ENCODE measurements at places on chromosomes 2 and 18.
A peak's percentile ranks its signal among the peaks of the same experiment; 100 is the strongest.

- DNase-seq = peak; percentile 37
Observed at GRCh38 chr2:101464841-101465240, 10.1 kb downstream of the RFX8 start.

DNA sequence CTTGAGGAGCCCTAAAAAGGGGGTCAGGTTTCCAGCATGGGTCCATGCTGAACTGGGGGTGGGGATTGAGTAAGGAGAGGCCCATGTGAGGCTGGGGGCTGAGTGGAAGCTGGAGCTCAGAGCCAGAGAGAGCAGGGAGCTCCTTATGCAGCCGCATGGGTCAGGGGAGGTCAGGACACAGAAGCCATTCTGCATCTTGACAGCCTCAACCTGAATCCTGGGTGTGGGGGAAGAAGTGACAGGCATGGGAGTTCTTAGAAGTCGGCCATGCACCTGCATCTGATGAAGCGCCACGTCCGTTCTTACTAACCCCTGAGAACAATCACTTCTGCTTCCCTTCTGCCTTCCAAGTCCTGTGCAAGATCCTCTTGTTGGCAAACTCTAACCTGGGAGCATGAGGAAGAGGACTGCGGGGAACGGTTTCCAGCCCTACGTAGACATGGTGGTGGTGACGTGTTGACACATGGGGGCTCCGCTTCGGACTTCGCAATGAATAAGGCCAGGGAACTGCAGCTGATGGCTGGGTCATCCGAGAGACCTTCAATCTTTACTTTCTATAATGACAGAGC lies 22.3 kb downstream of the GNLY start:
- no peak for DNase-seq

DNA sequence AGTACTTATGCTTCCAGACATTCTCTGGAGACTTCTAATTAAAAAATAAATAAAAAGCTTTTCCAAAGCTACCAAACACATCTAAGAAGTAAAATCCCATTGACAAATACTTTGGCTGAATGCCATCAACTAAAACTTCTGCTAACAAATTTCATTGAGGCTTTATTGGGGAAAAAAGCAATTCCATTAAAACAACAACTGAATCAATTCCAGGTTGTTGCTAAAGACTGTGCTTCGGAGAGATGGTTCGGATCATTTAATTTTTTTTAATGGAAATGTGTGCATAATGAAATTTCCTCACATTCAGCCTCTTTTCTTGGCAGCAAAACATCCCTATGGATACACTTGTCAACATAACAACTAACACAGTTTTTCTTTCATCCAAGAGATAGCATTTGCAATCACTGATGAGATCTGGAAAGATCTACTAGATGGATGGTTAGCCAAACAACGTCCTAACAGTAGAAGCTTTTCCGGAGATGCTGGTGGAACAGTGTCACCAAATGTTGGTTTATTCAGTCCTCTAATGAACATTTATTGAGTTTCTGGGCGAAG lies 446.1 kb upstream of the FAM98A start:
- DNase-seq = no peak

GRCh38 chr2:219522111-219523030 lies 8.1 kb downstream of the ASIC4 start:
- DNase-seq = peak; percentile 79

GRCh38 chr2:181614874-181615638 lies 41.8 kb downstream of the CERKL start:
- no peak for DNase-seq

GRCh38 chr2:74572178-74572925 lies 17.8 kb downstream of the DOK1 start:
- DNase-seq = no peak

- DNase-seq = no peak
Observed at GRCh38 chr2:3280197-3280596, 97.4 kb downstream of the EIPR1 start.

GRCh38 chr2:224400886-224401632 lies 848 bp downstream of the FAM124B start:
- no peak for DNase-seq

DNA sequence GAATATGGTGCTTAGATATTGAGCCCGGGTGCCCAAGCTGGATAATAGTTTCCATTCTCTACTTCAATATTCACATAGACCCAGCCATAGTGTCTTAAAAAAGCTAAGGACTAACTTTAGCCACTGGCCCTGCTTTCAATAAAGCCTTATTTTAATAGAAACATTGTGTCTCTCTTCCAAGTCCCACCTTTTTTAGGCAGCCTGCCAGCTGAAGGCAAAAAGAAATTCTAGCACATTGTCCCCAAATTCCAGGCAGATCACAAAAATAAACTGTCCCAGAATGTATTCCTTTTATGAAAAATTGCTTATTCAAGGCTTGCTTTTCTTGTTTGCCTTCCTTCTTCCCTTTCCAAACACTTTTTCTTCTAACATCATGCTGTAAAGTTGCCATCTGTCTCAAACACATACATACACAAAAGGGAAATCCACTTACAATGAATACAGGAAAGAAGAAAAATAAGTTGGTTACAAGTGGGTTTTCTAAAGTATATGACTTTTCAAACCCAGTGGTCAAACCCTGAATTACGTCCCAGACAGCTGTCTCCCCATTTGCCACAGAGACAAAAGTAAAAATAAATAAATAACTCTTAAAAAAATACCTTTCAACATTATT lies 778.5 kb downstream of the BCL11A start:
- no peak for DNase-seq

DNA sequence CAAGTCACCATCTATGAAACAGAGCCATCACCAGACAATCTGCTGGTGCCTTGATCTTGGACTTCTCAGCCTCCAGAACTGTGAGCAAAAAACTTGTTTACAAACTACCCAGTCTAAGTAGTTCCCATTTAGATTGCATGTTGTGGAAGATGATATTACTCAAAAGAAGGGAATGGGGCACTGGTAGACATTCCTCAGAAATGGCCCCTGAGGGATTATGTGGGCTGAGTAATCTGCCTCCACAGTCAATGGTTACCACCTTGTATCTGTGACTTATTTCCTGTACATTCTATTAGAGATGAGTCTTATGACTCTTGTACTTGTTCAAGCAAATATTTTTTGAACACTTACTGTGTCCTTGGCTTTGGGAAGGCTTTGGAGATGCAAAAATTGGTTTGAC lies 160.4 kb downstream of the NUP35 start:
- no peak for DNase-seq

DNA sequence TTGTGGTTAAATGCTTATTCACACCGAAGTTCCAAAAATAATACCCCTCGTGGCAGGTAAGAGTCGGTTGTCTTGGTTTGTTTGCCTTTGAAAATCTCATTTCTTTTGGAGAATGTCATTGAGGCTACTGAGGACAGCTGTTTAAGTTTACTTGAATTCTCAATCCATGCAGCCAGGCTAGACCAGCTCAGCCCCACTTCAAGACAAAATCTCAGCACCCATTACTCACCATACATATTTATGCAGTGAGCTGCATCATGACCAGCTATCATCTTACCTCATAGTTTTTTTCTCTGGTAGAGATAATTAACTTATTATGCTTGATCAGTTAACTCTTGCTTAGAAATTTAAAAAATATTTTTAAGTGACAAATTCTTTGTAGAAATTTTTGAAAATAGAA lies 115.9 kb downstream of the HAUS1 start:
- DNase-seq = no peak

DNA sequence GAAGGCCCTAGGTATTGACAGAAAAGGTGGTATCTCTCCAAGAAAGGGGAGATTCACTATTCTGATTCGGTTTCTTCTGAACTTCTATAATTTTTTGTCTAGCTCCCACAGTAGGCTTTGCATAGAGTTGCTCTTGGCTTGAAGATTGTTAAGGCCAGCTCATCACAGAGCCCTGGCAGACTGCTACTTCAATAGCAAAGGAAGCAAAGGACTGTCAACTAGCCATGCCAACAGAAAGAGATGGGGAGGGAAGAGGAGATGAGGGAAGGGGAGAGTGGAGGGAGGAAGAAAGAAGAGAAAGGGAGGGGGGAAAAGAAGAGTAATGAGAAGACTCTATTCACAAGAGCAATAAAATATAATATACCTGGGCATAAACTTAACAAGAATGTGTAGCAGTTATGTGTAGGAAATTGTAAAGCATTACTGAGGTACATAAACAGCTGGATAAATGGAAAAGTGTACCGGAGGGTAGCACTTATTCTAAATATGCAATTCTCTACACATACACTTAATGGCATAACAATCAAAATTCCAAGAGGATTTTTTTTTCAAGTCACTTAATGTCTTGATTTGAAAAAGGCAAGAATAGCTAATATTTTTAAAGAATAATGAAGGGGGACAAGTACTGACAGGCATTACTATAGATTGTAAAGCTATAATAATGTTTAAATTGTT lies 102.5 kb downstream of the LOXHD1 start:
- DNase-seq = no peak

DNA sequence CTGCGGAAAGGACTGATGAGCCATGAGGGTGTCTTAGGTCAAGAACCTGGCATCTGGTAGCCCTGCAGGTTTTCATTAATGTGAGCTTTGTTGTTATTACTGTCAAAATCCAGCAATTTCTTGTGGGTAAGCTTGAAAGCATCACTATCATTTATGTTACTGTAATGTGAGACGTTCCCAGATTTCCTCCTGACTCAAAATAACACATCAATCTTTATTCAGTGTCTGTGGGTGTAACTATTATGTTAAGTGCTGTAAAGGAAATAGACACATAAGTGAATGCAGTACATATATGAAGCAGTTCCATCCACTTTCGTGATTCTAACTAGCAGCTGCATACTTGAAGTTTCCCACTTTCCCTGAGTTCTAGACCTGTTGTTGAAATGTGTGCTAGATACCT lies 89.8 kb downstream of the FHOD3 start:
- DNase-seq = no peak

- no peak for DNase-seq
Observed at GRCh38 chr18:3649135-3649632, 199.2 kb downstream of the TGIF1 start.

- DNase-seq = no peak
Observed at GRCh38 chr2:2230433-2230817, 100.7 kb downstream of the MYT1L start.

GRCh38 chr2:236545814-236546480 lies 23.7 kb upstream of the ACKR3 start:
- DNase-seq = no peak

DNA sequence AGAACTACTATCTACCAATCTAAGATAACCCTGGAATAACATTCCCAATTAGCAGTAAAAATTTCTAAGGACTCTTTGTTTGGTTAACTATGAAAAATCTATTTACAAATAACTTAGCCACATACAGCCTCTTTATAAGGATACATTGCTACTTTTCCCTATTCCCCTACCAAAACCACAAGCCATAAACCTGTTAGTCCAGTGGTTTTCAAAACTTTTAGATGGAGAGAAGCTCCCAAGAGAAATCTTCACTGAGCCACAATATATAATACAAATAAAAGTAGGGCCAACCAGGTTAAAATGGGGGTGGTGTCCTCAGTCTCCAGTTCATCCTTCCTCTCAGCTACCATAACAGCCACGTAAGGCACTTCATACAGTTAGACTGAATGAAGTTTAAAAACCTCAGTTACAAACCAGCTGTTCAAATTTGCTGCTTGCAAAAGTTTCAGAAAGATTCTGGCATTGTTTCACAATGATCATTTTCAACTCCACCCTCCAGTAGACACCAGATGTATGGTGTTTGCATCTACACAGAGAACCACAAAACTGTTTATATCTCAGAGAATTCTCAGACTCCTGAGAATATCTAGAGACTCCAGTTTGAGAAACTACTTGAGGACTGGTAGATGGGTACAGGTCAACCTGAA lies 26.0 kb downstream of the SOS1 start:
- DNase-seq = no peak

- DNase-seq = peak; percentile 0
Observed at GRCh38 chr18:56789004-56789888, 138.1 kb downstream of the WDR7 start.

DNA sequence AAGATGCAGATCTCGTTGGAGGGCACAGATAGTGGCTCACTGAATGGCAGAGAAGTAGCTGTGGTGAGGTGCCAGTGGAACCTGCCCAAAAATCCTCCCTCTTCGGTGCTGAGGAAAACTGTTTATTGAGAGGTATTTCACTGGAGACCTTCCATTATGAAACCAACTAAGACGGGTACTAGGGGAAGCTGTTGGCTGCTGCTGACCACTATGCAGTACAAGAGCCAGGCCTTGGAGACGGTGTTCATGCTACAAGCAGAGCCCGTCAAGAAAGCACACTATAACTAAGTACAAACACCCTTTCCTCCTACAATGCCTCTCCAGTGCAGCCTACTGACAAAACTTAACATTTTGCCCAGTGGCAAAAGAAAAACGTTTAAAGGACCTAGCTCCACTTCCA lies 4.6 kb downstream of the ARL5A start:
- no peak for DNase-seq

DNA sequence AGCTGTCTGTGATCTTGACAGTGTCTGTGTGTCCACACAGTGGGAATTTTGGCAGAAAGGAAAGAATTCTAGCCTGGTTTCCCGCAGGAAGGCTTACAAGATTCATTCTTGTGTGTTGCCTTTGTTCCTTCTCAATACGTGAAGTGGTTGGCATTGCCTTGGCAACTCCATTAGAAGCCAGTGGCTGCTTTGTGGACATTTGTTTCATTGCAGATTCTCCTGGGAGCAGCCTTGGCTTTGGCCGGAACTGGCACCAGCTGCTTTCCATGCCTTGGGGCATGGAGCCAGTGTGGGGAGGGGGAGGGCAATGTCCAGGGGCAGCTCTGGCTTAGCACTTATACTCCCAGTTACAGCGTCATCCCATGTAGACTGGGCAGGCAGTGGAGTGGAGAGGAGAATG lies 39.4 kb downstream of the KIF5C start:
- DNase-seq = no peak

GRCh38 chr18:576924-577323 lies 3.3 kb upstream of the CETN1 start:
- no peak for DNase-seq

- DNase-seq = no peak
Observed at GRCh38 chr2:240812301-240812680, 7.7 kb downstream of the KIF1A start.

DNA sequence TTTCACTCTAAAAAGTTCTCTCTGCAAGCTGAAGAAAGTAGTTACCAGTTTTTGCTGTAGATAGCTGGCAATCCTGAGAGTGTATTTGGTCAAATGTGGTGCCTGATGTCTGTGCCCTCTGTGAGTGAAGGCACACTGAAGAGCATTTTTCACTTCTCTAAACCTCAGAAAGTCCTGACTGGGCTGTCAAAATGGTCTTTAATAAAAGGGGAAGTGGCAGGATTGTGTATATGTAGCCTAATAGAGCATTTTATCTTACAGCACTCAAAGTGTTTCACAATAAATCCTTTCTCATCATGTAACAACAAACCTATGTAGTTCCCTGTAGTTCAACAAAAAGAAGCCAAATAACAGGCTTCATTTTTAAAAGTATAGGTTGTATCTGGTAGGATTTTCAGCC lies 1552.3 kb upstream of the SLC39A10 start:
- no peak for DNase-seq

GRCh38 chr2:60354713-60355112 lies 198.7 kb downstream of the BCL11A start:
- DNase-seq = no peak

DNA sequence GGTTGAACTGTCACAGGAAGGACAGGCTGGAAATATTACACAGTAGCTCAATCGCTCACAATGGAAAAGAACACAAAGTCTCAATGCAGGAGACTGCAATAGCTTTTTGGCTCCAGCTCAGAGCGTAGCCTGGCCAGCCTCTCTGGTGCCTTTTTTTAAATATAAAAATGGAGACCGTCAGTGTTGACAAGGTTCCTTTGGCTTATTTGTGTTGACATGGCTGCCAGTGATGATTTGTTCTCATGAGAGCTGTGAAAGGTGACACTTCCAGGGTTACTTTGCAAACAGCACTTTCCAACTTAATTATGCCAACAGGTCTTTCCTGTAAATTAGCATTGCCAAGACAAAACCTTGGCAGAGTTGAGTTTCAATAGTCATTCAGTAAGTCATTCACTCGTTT lies 70.8 kb downstream of the KCNE4 start:
- no peak for DNase-seq

Measured in HuH-7 (cell line).